LHCN-M2 (cell line): ENCODE measurements at places on chromosomes 1 and 21.
A peak's percentile ranks its signal among the peaks of the same experiment; 100 is the strongest.

DNA sequence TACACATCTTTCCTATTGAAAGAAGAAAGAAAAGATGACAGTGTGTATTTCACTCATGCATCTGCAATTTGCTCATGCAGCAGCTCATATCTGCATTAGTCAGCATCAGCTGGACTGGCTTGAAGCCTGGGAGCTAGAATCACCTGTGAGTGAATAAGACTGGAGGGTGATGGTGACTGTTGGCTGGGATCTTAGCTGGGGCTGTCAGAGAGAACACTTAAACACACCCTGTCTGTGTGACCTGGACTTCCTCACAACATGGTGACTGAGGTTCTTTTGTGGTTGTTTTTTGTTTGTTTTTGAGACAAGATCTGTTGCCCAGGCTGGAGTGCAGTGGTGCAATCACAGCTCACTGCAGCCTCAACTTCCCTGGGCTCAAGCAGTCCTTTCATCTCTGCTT lies 24.9 kb downstream of the KLHDC7A start:
- no peak for DNase-seq

GRCh38 chr1:225871359-225872074 lies 10.7 kb downstream of the TMEM63A start:
- no peak for DNase-seq

- no peak for DNase-seq
Measured at GRCh38 chr1:90340606-90341005, 345.7 kb downstream of the ZNF326 start.

DNA sequence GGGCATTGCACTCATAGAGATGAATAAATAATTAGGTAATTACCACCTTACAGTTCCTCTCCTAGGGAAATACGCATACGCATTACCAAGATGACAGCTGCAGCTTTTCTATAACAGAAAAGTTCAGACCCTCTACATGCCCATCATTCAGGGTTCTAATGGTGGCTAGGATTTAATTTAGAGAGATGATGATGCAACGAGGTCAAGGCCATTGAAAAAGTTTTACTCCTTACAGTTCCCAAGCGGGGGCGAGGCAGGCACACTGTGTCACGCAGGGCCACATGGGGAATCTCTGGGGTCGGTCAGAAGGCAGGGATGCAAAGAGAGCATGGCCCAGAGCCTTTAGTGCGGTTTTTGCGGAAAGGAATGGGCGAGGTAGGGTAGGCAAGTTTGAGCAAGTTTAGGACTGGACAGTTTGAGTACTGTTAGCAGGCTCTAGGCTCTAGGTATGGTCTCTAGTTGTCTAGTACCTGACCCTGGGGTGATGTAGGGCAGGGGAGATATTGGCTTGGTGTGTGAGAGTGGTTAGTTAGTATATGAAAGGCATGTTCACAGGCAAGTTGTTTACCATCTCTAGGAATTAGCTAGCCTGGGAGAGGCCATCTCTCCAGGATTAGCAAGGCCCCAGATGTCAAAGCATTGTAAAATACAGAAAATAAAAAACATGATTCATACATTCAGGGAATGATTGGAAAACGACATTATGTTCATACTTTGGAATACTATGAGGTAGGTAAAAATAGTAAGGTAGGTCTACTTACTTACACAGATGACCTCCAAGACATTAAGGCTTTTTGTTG lies 29.6 kb upstream of the ID3 start:
- DNase-seq, result no peak

DNA sequence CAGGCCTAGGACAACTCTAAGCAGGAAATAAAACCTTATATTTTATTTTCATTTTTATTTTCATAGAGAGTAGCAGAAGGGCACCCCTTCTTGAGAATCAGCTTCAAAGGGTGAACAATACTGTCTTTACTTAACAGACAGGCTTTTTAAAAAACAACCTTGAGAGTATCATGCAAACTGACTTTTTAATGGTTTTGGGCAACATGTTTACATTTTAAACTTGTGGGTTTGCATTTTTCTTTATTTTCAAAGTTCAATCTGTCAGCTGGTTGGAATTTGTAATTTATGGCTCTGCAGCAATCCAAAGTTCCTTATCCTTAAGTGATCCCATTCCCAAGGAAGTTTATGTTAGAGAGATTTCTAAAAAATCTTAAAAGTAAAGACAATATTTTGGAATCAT lies 392.3 kb upstream of the ADAMTS5 start:
- DNase-seq, result peak; percentile 32

GRCh38 chr1:59556802-59557548 lies 257.8 kb upstream of the HOOK1 start:
- DNase-seq, result no peak

GRCh38 chr1:65112811-65113210 lies 35.2 kb upstream of the AK4 start:
- DNase-seq, result no peak

- no peak for DNase-seq
Measured at GRCh38 chr1:22853651-22854185, 118.9 kb downstream of the LACTBL1 start.

DNA sequence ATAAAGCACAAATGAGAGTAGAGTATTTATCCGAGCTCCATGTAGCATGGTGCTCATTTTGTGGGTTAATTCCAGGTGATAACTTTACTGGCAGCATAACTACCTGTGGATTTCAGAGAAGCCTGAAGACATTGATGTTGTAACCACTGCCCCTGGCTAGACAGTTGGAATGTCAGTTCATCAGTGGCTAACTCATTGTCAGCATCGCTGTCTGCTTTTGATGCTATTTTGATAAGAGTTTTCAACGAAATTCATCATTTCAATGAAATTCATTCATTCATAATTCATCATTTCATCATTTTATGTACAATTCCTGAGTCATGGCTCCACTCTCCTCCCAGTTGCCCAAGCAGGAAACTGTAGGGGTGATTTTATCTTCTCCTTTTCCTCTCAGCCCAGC lies 34.4 kb downstream of the HSD3B1 start:
- DNase-seq, result no peak

- peak; percentile 7 for DNase-seq
Measured at GRCh38 chr1:245001252-245001651, 136.9 kb upstream of the HNRNPU start.

DNA sequence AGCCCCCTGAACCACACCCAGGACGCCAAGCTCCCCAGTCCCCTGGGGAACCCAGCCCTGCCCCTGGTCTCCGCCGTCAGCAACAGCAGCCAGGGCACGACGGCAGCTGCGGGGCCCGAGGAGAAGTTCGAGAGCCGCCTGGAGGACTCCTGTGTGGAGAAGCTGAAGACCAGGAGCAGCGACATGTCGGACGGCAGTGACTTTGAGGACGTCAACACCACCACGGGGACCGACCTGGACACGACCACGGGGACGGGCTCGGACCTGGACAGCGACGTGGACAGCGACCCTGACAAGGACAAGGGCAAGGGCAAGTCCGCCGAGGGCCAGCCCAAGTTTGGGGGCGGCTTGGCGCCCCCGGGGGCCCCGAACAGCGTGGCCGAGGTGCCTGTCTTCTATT lies 42.7 kb upstream of the ARHGEF16 start:
- DNase-seq, result no peak

- no peak for DNase-seq
Measured at GRCh38 chr1:150775276-150775675, 9.7 kb upstream of the CTSS start.

- no peak for DNase-seq
Measured at GRCh38 chr1:11761988-11762406, at the start of gene C1orf167. Gene C1orf167, plus strand, starts transcription at chr1:11762193. Its CDS starts 2,208 bp downstream, at chr1:11764401.
